ENCODE measurements at places on chromosomes 7 and 10.

DNA sequence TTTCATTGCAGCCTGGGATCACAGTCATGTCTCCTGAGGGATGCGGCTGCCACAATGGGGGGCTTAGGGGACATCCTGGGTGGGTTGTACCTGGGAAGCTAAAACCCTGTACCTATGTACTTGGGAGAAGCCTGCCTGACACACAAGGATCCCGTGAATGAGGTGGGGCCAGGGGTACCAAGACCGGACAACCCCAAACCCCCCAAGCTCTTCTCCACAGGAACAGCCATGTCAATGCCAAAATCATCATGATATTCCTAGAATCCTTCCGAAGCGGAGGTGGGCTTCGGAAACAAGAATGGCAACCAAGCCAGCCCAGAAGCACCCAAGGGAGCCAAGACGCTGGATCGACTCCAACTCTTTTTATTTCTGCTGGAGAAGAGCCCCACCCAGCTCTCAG, 260.3 kb upstream of the TCERG1L start:
- DNase-seq = no peak

- no peak for DNase-seq
These were observed 159.6 kb downstream of the SKAP2 start for GRCh38 chr7:26704786-26705185.

DNA sequence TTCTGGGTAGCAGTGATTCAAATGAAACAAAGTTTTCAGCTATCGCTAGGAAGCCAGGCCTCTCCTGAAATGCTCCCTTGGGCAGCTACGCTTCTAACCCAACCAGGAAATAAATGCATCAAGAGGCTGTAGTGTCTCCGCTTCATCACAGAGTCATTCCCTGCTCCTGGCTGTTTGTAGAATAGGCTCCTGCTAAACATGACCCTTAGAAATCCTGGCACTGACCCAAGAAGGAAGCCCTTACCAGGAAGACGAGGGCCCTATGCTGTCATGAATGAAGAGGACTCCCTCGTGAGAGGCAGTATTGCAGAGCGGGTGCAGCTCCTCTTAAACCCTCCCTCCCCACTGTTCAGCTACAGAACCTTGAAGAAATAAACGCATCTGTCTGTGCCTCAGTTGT, 48.3 kb downstream of the NOD1 start:
- peak; percentile 67 for DNase-seq

GRCh38 chr10:31780717-31781116, 147.9 kb downstream of the ARHGAP12 start:
- no peak for DNase-seq

DNA sequence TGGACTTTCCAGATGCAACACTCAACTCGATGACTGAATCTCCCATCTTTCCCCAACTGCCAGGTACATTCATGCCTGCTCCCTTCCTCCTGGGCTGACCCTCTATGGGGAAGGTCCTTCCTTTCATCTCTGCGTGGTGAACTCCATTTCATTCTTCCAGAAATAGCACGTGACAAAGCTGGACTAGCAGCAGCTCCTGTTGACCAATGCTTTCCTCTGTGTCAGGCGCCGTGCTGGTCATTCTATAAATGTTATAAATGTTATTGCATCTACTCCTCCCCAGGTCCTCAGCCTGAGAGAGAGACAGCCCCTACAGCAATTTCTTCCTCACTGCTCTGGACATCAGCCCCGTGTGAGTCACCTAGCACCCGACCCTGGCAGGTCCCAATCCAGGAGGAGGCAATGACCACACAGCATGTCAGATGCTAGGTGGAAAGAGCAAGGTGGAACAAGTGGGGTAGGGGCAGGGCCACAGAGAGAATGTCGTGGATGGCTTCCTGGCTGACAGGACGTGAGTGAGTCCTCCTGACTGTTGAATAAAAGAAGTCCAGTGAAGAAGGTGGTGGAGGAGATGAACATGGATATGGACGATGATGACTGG, 178.1 kb downstream of the ADAM12 start:
- no peak for DNase-seq

- no peak for DNase-seq
These were observed 57.3 kb downstream of the INPP5F start for GRCh38 chr10:119782981-119783664.

DNA sequence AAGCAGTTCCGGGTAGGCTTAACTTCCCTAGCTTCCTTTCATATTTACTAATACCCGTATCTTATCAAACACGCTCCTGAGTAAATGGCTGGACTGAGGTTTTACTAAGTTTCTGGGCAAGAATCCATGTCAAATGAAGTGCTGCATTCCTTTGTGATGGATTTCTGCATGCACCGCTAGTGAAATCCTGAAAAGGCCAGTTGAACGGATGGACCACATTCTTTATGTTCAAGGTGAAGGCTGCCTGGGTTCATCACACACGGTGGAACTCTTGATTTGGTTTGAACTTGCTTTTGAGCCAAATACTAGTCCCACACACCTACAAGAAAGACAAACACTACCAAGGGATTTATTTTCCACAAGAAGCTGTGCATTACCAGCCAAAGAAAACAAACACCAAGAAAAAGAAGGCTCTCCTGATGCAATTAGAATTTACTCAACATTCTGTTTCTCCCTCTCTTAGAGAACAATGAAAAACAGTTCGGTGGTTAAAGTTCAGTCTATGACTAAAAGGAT, 255.0 kb upstream of the SEMA3C start:
- DNase-seq = peak; percentile 57

- no peak for DNase-seq
These were observed 277.0 kb downstream of the EXOC4 start for GRCh38 chr7:133529861-133530260.

- no peak for DNase-seq
These were observed 614.2 kb upstream of the ADARB2 start for GRCh38 chr10:2351566-2351965.

- DNase-seq = no peak
These were observed 66.9 kb upstream of the ARHGAP21 start for GRCh38 chr10:24790599-24790998.

DNA sequence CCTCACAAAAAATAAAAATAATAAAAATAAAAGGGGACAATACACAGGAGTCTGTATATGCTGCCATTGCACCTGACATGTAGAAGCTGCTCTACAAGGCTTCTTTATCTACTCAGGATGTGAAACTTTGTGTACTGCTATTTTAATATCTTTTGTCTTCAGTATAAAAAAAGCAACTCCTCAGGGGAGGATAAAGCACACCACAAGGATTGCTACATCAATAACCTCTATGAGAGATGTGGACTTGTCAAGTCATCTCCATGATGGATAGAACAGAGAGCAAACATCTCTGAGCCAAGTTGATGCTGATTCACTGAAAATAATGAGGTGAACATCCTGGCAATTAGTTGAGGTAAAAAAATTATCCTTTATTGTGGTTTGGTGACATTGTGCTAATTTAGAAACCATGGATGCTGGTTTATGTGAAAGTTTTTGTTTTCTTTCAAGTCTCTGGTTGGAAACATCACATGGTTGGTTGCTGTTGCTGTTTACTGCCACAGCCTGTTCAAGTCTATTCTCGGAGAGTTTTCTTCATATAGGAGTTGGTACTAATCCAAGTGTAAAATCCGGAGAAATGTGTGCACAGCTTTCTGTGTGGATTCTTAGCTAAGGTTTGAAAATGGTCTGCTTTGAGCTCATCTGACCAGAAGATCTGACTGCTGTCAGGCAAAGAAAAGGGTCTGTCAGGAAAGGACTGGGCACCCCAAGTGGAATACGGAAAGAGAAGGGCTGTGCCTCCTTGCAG, 1.5 kb upstream of the HECW1 start:
- no peak for DNase-seq

GRCh38 chr10:31757831-31758230, 170.8 kb downstream of the ARHGAP12 start:
- no peak for DNase-seq

GRCh38 chr10:124763267-124763666, 19.1 kb upstream of the FAM53B start:
- no peak for DNase-seq

- no peak for DNase-seq
These were observed 84.8 kb upstream of the LRGUK start for GRCh38 chr7:134042307-134042706.

GRCh38 chr10:72328829-72329204, 25.9 kb downstream of the DNAJB12 start:
- DNase-seq = no peak

DNA sequence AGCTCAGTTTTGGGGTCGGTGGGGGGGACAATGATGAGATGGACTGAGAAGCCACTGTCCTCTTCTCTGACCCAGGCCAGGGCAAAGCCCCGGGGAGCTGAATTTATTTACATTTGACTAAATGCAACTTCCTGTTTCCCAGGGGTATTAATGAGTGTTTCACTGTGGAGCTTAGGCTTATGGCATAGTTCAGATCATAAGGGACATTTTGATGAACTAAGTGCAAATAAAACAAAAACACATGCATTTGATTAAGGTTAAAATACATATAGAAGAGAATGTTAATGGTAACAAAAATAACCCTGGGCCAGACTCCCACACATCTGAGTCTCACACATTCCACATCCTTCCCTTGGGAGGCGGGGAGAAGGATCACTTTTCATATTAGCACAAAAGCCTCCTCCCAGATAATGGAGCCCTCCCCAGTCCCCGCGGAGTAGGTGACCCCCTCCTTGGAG, 320.6 kb downstream of the FRMD4A start:
- peak; percentile 27 for DNase-seq

- no peak for DNase-seq
These were observed 465.4 kb downstream of the ETV1 start for GRCh38 chr7:13524076-13524475.

DNA sequence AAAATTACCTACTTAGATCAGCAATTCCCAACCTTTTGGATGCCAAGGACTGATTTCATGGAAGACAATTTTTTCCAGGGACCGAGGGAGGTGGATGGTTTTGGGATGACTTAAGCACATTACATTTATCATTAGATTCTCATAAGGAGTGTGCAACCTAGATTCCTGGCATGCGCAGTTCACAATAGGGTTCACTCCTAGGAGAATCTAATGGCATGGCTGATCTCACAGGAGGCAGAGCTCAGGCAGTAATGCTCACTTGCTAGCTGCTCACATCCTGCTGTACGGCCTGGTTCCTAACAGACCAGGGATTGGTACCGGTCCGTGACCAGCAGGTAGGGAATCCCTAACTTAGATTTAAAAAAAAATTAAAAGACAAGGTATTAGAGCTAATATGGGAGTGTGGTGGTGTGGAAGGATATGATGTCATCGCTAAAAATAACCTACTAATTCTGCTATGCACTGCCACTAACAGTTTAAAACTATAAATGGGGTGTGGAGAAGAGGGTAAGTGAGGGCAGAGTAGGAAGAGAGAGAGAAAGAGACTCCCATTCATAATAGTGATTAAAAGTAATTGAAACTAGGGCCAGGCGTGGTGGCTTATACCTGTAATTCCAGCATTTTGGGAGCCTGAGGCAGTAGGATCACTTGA, 282.7 kb downstream of the BAMBI start:
- DNase-seq = no peak

DNA sequence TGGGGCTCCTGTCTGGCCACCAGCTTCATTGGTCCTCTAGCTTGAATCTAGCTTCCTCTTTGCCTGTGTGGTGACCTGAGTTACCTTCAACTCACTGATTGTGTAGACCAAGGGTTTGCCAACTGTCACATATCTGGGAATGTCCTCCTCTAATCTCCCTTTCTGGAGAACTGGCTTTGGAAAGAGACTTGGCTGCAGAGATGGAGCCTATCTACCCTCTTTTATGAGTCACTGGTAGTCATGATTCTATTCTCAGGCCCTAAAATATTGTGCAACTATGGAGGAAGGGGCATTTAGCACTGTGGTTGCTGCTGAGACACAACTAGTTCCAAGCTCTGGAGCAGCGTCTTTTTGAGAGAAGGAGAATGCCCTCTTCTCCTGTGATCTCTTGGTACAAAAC, 691.3 kb downstream of the KCNMA1 start:
- peak; percentile 54 for DNase-seq

- peak; percentile 88 for DNase-seq
These were observed 102.2 kb downstream of the RBM20 start for GRCh38 chr10:110746254-110746826.

DNA sequence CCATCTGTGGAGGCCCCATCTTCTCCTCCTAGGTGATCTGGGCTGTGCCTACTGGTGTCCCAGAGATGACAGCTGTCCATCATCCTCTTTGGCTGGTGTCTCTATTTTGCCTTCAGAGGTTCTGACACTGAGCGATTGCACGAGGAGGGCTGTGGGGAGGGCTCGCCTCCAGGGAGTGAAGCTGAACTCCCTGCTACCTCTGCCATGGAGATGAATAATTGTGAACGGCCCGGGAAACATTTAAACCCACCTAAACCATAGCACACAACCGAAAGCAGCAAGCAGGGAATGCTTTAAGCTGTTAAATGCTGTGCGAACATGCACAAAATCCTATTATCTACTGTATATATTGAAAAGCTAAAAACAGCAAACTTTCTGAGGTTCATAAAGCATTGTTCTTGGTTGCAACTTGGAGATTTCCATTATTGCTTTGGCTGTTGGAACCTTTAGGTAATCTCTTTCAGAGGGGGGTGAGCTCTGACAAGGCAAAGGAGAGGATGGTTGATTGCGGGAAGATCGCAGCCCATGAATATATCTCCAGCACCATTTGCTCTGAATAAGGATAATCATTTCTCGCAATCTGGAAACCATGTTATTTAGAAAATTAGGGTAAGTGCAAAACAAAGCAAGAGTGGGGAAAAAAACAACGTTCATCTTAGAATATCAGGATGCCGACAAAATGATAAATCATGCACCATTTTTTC, 507.6 kb downstream of the GALNT17 start:
- no peak for DNase-seq

- DNase-seq = no peak
These were observed 742 bp downstream of the LMBR1 start for GRCh38 chr7:156892081-156892800.

DNA sequence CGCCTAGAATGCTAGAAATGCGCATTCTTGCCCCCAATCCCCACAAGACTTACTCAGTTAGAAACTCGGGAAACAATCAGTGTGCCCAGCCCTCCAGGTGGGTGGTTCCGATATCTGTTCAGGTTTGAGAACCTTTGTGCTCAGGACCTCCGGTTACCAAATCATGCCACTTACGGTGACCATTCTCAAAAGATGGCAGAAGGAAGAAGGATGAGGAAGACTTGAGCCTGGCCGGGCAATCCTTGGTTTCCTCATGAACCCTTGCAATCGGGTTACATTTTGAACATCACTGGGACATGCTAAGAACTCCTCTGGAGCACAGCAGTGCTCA, 52.1 kb downstream of the RBM17 start:
- DNase-seq = no peak

GRCh38 chr7:2175514-2175913, 57.2 kb downstream of the MAD1L1 start:
- peak; percentile 78 for DNase-seq

- peak; percentile 22 for DNase-seq
These were observed 100.0 kb upstream of the AMPH start for GRCh38 chr7:38731215-38731614.

DNA sequence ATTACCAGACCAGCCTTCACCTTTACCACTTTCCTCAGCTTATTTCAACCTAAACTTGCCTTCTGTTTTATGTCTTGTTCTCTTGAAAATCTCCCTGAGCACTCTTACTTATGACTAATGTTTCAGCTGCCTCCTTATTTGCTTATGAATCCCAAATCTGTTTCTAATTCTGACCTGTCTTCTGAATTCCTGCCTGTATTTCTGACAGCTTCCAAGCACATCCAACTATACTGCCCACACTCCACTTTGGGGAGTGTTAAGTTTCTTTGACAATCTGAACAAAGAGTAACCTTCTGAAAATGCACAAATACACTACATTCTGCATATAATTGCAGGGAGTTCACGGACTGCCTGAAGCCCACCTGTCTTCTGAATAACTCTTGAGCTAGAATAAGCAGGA, 48.7 kb downstream of the ARMC3 start:
- DNase-seq = no peak

Measured in bronchial epithelial cell (primary cell).